ENCODE measurements at places on chromosomes 13 and 19.

DNA sequence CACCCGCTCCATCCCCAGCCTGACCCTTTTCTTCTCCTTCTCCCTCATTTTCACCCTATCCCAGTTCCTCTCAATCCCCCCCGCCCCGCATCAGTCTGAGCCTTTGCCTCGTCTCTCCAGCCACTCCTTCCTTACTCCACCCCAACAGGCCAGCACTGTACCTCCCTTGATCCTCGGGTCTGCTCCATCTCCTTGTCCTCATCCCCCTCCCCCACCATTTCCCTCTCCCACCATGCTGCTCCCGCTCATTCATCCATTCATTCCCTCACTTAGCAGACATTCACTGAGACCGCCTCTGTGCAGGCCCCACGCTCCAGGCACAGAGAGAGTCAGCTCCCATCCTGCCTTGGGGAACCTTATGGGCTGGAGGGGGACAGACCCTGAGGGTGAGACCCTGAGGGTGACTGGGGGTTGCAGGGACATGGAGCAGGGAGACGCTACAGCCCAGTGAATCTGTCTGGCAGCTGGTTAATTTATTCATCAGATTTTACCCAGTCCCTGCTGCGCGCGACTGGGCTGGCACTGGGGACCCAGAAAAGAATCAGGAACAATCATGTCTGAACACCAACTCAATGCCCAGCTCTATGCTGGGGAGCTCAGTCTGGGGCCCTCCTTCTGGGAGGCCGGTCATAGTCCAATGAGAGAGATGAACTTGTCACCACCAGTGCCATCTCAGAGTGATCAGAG lies 881 bp downstream of the ARHGAP33 start:
- no peak for DNase-seq

DNA sequence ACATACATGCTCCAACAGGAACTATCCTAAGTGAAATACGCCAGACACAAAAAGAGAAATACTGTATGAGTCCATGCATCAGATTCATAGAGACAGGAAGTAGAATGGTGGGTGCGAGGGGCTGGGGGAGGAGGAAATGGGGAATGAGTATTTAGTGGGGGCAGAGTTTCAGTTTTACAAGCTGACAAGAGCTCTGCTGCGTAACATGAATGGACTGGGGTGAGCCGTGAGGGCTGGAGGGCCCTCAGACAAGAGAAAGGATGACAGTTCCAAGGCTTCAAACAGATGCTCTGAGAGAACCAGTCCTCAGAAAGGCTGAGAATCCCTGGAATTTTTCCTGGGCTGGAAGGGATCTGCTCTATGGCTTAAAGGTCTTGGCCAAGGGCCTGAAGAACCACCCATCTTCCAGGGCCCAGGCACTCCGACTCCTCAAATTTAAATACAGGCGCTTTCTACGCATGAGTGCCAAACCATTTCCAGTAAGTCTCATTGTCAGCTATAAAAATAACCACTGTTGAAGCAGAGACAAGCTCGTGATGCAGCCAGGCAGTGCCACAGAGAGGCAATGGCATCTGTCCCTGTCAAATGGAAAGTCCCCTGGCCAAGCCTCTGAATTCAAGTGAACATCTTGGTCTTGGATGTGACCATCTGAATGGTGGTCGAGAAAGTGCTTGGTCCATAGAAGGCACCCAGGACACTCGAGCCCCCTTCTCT lies 17.5 kb downstream of the KLF2 start:
- no peak for DNase-seq

GRCh38 chr13:103523858-103524257 lies 457.6 kb upstream of the SLC10A2 start:
- DNase-seq: no peak

DNA sequence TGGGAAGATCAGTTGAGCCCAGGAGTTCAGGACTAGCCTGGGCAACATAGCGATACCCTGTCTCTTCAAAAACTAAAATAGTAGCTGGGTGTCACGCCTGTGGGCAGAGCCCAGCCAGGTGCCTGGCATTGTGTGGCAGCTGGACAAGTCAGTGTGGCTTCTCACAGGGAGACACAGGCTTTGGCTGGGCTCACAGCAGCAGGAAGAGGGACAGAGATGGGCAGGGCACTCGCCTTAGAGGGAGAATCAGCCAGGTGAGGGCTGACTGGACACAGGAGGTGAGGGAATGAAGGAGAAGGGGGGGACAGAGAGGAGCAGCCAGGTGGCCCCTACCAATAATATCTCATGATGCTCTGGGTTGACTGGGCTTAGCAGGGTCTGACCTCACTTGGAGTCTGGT lies 3.3 kb downstream of the FAM32A start:
- no peak for DNase-seq

- no peak for DNase-seq
Measured at GRCh38 chr19:55678121-55678671, 3.2 kb downstream of the EPN1 start.

DNA sequence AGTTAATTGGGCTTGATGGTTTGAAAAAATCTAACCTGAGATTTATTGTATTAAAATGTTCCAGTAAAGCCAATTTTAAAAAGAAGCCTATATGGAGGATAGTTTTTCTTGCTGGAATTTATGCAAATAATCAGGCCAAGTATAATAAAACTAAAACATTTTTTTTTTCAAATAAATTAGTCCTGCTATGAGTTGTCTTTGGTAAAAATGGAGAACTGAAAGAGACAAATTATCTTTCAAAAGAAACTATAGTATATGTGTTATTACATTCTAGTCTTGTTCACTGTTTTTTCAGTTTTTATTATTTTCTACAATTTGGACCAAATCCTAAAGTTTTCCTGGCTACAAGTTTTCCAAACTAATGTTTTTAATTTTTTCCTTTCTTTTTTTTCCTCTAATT lies 468.9 kb downstream of the UQCRFS1 start:
- DNase-seq: no peak

GRCh38 chr19:41415154-41415571 lies 12.0 kb downstream of the B3GNT8 start:
- DNase-seq: no peak

GRCh38 chr13:109026266-109026665 lies 396.9 kb downstream of the MYO16 start:
- DNase-seq: no peak

DNA sequence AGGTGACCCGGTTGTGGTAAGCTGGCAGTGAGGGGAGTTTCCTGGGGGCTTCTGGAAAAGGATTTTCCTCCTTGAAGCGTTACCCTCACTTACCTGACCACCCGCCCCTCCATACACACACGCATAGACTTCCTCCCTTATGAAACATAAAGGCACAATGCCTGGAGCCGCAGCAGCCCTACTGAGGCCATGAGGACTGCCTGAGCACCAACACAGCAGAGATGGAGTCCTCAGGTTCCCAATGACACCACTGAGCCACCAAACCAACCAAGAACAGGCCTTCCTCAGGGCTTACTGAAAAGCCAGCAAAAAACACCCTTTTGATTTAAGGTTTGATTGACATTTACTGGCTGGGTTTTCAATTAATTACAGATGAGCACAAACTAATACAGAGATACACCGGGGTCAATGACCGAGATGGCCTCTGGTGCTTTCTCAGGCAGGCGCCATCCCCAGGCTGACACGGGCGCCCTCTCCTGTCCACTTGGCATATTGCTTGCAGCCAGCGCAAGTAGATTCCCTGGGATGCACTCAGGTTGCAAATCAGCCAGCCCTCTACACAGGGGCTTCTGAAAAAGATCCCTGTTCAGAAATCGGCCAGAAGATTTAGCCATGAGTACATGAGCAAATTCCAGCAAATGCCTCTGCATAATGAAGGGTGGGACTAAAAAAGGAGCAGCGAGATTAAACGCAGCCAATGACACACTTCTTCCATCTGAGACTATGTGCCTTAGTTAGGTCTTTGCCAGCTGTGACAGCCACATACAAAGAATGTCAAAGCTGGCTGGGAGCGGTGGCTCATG lies 14.8 kb downstream of the OPA3 start:
- DNase-seq: no peak

DNA sequence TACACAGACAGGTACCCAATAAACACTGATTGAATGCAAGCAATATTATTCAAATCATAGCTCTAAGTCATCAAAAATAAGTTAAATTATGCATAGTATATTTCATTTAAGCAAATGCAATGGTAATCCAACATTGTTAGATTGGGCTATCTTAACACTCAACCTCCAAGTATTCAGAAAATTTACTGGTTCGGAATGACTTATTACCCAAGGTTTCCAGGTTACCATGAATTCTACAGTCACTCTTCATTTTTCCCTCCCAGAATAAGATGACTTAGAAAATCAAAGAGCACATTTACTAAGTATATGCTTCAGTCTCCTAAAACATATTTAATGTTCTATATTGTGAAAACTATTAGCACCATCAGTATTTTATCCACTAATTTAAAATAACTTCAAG lies 6.0 kb downstream of the UBL3 start:
- no peak for DNase-seq

DNA sequence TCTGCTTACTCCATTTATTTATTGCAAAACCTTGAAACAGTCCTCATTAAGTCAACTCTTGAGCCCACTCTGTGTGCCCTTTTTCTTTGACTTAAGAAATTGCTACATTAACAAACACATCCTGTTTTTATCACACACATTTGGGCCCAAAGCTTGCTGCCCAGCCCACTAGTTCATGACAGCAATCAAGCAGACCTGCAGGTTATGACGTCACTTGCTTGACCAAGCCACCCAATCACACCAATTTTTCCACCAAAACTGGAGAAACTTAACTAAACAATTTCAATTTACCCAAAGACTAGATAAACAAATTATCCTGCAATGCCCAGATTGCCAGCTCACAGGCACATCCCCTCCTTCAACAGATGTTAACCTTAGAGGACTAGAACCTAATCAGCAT lies 120.7 kb downstream of the ZNF429 start:
- DNase-seq: no peak

DNA sequence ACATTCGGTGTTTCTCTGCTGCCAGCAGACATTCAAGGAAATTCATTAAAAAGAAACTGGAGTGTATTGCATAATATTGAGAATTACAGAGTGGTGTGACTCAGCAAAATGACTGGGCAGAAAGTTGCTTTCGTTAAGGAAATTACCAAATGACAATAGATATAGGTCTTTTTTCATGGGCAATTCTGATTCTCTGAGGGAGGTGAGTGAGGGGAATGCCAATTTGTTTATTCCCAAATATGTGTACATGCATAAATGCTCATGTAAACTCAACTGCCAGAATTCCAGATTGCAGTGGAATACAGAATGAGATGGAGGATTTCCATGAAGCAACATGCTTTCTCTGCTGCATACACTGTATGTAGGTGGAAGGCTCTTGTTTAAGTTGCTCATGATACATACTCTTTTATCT lies 1730.1 kb downstream of the SLITRK5 start:
- no peak for DNase-seq

DNA sequence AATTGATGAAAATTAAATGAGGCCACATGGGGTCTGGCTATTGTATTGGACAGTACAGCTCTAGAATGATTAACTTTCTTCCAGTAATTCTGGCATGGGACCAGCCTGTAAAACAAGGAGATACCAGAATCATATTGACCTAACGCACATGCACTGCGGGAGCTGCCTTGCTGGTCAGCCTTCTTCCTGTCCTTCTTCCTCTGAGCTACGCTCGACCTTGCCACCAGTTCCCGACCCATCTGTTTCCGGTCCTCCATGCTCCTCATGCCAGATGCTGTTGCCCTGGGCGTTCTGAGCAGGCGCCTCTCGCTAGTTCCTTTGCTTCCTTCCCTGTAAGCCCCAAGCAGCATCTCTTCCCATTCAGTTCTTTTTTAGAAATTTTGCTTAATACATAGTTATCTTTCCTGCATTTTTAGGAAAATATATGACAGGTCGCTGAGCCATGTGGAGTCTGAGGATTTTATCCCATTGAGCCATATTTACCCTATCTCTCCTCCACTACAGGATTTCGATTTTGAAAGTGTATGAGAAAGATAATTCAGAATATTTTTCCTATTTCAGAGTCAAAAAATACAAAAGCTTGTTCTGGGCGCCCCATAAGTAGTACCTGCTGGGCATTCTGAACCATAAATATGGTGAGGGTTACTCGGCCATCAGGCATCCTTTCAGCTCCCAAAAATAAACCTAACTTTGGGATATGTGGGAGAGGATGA lies 38.6 kb downstream of the TNFRSF19 start:
- DNase-seq: no peak

DNA sequence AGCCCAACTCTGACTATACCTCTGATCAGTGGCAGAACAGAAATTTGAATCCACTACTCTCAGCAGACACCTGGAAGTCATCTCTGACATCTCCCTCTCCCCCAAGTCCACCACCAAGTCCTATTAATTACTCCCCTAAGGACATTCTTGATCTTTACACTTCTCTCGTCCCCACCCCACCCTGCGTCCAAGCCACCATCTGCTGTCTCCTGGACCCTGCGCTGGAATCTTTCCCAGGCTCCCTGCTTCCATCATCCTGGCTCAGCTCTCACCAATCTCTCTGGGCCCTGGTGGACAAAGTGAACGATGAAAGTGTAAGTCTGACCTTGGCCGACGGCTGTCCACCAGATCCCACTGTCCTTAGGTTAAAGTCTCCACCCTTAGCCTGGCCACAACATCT lies 145.6 kb upstream of the GJB6 start:
- DNase-seq: no peak

DNA sequence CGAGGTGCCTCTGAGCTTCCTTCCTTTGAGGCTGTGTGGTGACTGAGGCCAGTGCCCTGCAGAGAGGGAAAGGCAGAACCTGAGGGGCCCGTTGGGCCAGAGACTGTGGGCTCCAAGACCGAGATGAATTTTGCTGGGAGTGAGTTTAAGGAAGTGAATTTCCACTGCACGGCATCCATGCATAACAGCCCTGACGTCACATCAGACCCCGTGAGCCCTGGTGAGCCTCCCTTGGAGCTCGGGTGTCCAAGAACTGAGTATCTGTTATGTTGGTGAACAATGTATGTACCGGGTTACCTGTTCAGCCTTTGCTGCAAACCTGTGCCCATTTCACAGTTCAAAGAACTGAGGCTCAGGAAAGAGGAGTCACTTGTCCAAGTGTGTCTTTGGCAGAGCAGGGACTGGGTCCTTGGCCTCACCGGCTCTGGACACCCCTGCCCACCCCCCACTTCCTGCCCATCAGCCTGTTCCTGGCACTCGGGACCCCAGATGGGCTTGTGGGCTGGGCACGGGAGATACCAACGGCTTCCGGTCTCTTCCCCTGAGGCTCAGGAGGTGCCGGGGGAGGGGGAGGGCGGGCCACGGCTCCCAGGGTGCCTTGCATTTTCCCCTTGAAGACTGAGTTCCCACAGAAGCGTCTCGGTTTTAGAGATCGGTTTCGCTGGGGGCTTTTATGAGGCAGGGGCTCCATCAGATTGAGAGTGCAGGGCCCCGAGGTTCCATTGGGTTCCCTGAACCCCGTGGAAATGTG lies 33.7 kb downstream of the NFILZ start:
- DNase-seq: no peak
